RWPE1 (cell line): ENCODE measurements at places on chromosomes 1 and 21.

DNA sequence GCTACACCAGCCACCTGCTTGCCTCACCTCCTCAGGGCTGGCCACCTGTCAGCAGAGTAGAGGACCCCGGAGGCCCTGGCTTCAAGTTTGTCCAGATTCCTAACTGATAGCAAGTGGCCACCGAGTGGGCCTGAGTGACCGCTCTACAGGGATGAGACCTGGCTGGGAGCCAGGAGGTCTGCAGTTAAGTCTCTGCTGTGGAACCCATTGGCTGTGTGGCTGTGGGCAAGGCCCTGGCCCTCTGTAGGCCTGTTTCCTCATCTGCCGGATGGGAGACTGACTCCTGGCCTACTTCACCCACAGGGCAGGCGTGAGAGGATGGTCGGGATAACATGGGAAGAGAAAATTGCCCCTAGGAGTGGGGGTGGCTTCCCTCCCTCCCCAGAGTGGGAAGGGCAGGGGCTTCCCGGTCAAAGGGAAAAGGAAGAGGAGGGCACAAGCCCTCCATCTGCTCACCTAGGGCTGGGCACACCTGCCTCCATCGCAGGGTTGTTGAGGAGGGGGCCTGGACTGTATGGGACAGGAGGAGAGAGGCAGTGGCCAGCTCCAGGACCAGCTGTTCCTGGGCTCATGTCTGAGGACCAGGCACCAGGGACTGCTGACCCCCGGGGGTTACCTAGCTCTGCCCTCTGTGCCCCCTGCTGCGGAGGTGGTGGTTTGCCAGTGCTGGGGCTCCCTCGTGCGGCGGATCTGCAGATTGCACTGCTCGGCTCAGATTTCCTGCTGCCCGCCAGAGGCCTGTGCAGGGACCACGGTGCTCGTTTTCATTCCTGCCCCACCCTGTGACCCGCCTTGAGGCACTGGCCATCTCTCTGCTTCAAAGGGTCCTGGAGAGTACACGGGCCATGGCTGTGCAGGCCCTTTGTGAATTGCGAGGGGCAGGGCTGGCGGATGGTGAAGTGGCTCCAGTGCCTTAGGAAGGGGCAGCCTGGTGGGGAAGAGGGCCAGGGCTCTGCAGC lies 9.1 kb upstream of the MTFR1L start:
- DNase-seq = peak; percentile 60

DNA sequence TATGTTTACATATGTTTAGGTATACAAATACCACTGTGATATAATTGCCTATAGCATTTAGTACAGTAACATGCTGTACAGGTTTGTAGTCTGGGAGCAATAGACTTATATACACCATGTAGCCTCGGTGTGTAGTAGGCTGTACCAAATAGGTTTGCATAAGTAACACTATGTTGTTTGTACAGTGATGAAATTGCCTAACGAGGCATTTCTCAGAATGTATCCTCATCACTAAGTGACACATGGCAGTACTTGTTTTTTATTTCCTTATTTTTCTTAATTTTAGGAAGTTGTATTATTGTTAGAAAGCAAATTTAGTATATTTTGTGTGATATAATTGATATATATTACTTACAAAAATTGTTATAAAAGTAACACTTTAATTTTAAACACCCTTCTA lies 840.9 kb downstream of the LTN1 start:
- DNase-seq = no peak

DNA sequence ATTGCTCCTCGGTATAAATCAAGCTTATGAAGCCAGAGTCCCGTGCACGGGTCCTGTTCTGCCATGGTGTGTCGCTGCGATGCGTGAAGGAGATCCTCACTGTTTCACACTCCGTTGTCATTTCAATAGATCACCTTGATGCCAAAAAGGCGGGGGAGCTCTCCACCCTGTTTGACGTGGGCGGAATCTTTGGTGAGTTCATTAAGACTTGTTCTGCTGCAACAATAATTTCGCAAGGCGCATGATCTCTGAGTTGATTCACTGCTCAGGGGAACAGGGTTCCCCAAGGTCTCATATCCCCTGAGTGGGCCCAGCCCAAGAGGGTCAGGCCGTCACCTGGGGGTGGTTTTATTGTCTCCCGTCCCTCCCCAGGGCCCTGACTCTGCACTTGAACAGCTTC lies 50.0 kb downstream of the SLC37A1 start:
- DNase-seq = peak; percentile 20

- no peak for DNase-seq
Observed at GRCh38 chr1:212293579-212293978, 8.4 kb downstream of the PPP2R5A start.

DNA sequence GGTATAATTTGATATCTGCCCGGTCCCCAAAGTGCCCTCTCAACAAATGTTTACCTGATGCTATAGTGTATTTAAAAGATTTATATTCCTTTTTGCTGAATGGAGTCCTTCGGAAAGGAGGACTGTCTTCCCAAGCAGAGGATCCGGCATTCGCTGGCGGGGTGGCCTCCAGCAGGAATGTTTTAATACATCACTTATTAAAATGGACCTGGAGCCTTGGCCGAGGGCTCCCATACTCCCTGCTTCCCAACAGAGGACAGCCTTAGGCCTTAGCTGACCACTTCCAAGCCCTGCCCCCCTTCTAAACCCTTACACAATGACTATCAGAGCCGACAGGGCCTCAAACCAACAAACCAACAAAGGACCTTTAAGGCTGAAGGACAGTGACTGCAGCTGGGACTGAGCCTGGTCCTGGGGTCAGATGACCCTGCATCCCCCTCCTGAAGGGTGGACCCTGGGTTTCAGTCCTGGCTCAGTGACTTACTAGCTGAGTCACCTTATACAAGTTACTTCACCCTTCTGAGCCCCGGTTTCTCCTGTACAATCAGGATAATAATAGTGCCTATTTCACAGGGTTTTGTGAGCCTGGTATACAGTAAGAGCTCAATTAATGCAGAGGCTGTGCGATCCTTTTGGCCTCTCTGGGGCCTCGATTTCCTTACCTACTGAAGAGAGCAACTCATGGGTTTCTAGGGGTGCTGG lies 5.6 kb downstream of the CAMK2N1 start:
- DNase-seq = no peak

GRCh38 chr1:164707868-164708331 lies 148.9 kb downstream of the PBX1 start:
- DNase-seq = no peak

GRCh38 chr1:17847111-17847510 lies 92.0 kb downstream of the ACTL8 start:
- no peak for DNase-seq

DNA sequence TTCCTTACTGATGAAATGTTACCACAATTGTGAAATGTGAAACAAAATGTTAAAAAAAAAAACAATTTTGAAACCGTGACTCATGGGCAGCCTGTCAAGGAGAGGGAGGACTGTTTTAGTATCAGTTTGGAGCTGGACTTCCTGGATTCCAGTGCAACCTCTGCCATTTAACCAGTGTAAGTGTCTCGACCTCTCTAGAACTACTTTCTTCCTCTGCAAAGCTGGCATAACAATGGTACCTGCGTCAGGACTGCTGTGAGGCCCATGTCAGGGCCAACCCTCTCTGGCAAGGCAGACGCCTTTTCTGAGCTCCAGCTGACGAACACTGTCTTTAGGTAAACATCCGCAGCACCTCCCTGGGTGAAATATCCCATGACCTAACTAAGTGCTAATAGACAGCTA lies 20.9 kb downstream of the URB1 start:
- DNase-seq = peak; percentile 57

DNA sequence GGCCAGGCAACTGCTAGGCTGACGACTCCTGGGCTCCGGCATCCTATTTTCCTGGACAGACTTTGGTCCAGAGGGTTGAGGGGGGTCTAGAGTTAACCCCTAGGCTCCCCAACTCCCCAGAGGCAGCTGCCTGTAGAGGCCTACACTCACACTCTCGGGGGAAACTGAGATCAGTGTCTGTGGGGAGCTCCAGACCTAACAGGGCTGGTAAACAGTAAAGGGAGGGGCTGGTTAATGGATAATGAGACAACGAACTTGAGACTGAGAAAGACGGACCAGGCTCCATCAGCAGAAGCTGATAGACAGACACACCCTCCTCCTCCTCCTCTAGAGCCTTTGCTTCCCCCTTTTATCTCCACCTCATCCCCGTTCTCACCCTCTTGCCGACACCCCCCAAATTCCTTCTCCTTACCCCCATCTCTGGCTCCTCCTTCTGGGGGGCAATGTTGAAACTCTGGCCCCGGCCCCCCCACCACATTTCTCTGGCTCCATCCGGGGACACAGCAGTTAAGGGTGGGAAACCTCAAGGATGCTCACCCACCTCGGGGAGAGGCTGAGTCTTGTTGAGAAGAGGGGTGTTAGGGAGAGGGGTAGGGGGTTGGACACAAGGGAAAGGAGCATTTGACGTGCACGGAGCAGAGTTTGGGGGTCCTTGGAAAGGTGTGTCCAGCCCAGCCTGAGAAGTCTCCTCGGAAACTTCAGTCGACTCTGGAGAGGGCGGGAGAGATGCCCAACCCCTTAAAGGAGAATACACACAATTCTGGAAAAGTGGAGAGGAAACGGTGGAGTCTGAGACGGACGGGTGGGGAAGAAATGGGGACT lies at the start of gene MTMR11:
MTMR11 (minus strand) TSS at position 710 of the 822 bp plus-strand sequence; CDS start at position 478, 232 bp downstream.
- DNase-seq = peak; percentile 51

DNA sequence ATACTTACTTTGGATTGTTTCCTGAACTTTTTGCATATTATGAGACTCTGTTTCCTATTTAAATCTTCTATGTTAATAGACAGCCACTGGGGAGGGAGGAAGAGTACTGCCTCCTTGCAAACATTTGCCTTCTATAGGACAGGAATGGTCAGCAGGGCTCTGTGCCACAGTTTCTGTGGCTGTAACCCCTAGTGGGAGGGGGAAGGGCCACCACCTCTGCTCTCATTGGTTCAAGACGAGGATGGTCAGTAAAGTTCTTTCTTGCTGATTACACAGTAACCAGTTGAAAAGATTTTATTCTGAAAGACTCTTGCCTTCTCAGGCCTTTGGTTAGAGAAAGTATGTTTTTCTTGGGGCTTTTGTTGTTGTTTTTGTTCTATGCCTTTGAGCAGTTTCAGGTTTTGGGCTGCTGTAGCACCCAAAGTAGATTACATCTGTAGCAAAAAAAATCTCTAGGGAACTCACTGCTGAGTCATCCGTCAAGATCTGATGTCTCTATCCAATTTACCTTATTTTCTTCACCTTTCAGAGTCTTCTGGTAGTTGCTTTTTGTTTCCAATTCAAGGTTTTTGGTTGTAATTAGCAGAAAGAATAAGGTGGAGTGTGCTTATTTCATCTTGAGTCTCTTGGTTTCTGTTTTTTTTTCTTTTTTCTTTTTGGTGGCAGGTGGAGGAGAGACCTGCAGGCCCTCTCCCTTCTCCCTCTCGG lies 23.1 kb downstream of the SLC35A3 start:
- no peak for DNase-seq

DNA sequence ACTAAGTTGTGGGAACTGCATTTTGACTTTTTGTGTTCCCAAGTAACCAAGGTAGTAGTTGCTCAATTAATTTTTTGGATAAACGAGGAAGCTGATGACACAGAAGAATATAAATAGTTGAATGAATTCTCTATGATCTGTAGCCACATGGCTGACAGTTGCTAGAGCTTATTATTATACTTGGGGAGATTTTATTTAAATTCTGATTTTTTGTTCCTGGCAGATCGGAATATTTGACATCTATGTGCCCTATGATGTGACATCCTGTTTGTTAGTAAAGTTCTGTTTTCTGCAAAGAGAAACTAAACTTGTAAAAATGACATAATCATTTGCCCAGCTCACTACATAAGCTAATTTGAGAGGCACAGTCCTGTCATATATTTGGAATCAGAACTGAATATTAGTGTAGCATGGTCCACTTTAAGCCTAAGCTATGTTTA lies 9.7 kb upstream of the LYST start:
- no peak for DNase-seq

DNA sequence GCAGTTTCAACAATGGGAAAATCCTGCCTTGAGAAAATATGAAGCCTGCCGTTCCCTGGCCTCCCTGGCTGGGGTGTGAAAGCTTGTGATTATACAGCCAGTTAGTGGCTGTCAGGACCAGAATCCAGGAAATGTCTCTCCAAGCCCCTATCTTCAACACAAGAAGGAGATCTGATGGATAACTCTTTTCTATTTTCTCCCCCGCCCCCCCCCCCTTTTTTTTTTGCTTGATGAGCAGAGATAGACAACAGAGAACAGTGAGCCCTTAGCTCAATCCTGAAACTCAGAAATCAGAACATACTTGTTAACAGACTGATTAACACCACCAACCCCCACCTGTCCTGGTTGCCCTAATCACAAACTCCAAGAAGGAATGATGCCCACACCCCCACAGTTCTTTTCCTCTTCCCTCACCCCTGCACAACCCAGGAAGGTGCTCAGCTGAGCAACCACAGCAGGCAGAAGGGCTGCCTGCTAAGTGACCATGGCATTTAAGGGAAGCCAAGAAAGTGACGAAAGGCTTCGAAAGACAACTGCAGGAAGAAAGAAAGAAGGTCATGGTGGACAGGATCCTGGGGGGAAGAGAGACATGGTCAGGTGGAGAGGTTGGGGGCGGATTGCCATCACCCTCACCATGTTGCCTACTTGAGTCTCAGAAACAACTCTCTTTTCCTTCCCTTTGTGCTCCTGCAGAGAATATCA lies 12.3 kb upstream of the DENND2D start:
- no peak for DNase-seq

DNA sequence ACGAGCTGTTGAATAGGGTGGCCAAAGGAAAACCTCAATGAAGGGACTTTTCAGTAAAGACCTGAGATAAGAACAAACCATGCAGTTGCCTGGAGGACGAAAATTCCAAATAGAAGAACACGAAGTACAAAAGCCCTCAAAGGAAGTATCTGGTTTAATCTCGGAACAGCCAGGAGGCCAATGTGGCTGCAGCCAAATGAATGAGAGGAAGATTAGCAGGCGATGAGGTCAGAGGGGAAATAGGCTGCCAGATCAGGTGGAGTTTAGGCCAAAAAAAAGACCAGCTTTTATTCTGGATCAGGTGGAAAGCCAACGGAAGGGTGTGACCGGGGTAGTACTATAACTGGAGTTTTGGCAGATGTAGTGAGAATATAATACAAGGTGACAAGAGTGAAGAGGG lies 43.7 kb downstream of the SRSF11 start:
- DNase-seq = no peak

DNA sequence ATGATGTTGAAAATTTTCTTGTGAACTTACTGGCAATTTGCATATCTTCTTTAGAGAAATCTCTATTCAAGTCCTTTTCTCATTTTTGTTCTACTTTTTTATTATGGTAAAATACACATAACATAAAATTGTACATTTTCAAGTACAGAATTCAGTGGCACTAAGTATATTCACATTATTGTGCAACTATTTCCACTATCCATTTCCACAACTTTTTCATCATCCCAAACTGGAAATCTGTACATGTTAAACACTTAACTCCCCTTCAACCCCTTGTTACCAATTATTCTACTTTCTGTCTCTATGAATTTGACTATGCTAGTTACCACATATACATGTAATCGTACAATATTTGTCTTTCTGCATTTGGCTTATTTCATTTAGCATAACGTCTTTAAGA lies 19.4 kb downstream of the EPS15 start:
- DNase-seq = no peak
